Muscle of arm (tissue), 14 donors: ENCODE measurements at places on chromosomes 2 and 18.

DNA sequence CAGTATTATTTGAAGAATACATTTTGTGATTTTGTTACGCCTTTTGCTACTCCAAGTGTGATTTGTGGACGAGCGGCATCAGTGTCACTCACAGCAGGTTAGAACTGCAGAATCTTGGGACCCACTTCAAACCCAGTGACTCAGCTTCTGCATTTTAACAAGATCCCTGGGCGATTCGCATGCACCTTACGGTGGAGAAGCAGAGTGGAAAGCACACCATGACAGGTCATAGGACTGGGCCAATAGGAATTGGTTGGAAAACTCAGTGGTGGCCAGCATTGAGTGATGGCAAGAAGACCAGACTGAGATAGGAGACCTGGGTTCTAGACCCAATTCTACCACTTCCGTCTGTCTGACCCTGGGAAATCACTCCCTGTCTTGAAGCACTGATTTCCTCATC is 26.3 kb downstream of the CTLA4 start:
- no peak for DNase-seq

DNA sequence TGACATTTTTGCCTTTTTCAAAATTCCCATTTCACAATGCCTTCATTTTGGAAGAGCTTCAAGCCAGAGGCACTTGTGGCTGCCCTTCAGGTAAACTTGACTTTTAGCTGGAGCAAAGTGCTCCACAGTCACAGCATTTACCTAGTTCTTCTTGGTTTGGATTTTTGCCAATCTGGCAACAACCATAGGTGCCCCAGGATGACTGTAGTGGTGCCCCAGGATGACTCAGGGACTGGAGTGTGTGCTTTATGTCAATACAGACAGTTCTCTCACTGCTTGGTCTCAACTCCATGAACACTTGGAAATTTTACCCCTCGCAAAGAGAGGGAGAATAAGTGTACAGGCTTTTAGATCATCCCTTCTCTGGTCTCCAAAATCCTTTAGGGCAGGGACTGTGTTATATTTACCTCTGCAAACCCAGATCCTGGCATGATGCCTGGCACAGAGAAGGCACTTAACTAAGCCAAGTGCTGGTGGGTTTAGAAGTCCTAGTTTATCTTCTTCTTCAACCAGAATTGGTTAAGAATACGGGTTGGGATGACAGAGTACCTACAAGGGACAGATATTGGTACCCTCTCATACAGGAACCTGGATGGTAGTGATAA is 15.3 kb upstream of the PTPN4 start:
- no peak for DNase-seq

DNA sequence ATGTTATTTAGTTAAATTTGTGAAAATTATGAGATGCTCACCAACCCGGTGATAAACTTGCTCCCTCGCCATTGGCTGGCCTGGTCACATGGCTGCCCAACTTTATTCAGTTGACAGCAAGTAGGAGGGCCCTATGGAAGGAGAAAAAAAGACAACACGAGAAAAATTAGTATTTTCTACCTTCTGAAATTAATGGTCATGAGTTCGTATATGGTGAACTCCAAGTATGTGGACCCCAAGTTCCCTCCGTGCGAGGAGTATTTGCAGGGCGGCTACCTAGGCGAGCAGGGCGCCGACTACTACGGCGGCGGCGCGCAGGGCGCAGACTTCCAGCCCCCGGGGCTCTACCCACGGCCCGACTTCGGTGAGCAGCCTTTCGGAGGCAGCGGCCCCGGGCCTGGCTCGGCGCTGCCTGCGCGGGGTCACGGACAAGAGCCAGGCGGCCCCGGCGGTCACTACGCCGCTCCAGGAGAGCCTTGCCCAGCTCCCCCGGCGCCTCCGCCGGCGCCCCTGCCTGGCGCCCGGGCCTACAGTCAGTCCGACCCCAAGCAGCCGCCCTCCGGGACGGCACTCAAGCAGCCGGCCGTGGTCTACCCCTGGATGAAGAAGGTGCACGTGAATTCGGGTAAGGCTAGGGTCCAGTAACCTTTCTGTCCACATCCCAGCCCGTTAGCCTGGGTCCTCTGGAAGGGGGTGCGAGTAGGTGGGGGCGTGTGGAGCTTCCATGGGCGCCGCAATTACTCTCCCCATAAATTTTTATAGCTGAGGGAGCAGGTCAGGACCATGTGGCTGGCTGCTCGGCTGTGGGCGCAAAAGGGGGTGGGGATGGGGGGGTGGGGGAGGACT is at the start of gene HOXD4:
HOXD4 (plus strand) TSS at position 109 of the 846 bp plus-strand sequence; CDS start at position 193, 84 bp downstream.
- DNase-seq, result no peak

DNA sequence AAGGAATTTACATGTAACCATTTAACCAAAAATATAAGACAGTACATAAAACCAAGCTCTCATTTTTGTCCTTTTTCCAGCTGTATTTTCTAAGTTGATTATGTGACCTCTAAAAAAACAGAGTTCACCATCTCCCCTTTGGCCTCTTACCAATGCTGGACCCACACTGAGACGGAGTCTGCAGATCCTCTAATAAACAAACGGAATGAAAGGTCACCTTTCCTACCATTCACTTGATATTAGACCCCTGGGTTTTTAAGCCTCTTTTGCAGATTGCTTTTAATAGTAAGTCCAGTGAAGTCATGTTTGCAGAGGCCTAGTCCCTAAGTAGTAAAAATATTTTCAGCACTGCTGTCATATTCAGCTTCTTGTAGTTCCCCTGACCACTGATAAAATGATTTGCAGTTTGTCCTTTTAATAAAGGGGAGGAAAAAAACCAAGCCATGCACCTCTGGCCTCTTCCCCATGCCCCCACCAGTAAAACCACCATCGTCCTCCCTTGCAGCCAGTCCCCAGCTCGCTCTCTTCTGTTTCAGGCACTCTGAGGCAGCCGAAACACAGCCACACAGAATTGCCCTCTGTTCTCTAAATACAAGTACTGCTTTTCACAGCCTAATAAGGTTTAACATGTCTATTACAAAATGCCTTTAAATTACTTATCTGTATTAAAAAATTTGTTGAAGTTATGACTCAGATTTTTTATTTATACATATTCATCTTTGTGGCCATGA is 427.5 kb downstream of the PARD3B start:
- DNase-seq, result no peak

GRCh38 chr18:79917853-79918614 is 33.4 kb downstream of the SLC66A2 start:
- DNase-seq, result no peak
